ENCODE measurements at places on chromosomes 1 and 21. TPM values are rescaled to one million over a fixed set of nuclear protein-coding genes. Genes with fewer than 3 reads are reported as not detected.

DNA sequence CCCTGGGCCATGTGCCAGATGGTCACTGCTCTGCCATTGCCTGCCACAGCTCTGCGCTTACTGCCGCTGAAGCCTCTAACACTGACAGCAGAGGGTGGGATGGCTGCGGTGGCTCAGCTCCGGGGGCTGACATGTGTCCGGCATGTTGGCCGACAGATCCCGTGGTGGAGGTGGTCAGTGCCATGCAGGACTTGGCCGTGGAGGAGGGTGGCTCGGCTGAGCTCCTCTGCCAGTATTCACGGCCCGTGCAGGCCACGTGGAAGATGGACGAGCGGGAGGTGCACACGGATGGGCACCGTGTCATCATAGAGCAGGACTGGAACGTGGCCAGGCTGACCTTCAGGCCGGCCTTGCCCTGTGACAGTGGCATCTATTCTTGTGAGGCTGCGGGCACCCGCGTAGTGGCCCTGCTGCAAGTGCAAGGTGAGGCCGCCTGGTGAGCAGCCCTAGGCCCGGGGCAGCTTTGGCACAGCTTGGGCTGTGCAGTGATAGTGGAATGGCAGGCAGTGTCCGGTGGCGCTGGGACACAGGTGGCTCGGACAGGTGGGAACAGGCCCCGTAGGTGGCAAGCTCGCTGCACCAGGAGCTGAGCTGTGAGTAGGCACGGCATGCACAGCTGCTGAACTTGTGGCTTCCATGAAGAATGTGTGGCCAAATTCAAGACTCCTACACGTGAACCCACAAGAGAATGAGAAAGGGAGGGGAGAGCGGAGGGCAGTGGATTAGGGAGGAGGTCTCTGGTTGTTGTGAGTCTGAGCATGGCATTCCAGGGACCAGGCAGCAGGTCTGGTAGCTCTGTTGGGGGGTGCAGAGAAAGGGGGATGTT lies 91.8 kb downstream of the TRIM11 start:
- H3K27ac ChIP-seq = no peak overlapping the region
- no peak overlapping the region for H3K4me3 ChIP-seq
- DNase-seq = no peak
- H3K4me1 ChIP-seq = no peaks in the 10 kb centered on the region
- no peaks in the 10 kb centered on the region for H3K27me3 ChIP-seq
- H3K36me3 ChIP-seq = peaks cover 4% of the 10 kb centered on the region

The TINAGL1 gene
- not detected for total RNA-seq

DNA sequence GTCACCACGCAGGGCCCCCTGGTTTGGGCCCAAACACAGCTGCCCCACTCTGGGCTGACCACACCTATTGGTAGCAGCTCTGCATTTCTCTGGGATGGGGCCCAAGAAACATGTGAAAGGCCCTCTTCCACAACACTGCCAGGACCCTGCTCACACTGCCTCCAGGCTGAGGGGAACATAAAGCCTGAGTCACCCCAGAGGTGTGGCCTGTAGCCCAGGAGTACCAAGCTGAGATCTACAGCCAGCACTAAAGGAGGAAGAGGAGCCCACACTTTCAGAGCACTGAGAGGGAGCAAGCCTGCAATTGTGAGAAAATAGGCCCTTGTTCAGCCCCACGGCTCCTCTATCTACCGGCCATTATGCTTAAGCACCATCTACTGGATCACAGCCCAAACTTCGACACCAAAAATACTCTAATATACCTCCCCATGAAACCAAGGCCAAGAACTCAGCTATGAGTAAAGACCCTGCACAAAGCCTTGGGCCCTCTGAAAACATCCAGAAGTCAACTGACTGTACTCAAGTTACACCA lies 14.4 kb upstream of the OR2T10 start:
- no peak overlapping the region for H3K27ac ChIP-seq
- H3K36me3 ChIP-seq = no peaks in the 10 kb centered on the region
- DNase-seq = no peak
- no peak overlapping the region for H3K4me3 ChIP-seq
- H3K27me3 ChIP-seq = no peaks in the 10 kb centered on the region

The NSL1 gene
- total RNA-seq = 35.0 TPM

The PLA2G2F gene
- total RNA-seq = not detected

GRCh38 chr1:230631477-230631876 lies 10.8 kb upstream of the COG2 start:
- peaks cover under 1% of the 10 kb centered on the region for H3K4me1 ChIP-seq
- H3K4me3 ChIP-seq = no peak overlapping the region
- H3K36me3 ChIP-seq = no peaks in the 10 kb centered on the region
- H3K27ac ChIP-seq = no peak overlapping the region

The C1orf87 gene
- not detected for total RNA-seq

- DNase-seq = no peak
- peaks cover 8% of the 10 kb centered on the region for H3K4me1 ChIP-seq
- H3K36me3 ChIP-seq = no peaks in the 10 kb centered on the region
- H3K4me3 ChIP-seq = no peak overlapping the region
- peak overlapping the region; percentile 22 for H3K27ac ChIP-seq
Observed at GRCh38 chr1:9842781-9843575, 19.2 kb upstream of the CLSTN1 start.

The SPATA45 gene
- total RNA-seq = not detected

DNA sequence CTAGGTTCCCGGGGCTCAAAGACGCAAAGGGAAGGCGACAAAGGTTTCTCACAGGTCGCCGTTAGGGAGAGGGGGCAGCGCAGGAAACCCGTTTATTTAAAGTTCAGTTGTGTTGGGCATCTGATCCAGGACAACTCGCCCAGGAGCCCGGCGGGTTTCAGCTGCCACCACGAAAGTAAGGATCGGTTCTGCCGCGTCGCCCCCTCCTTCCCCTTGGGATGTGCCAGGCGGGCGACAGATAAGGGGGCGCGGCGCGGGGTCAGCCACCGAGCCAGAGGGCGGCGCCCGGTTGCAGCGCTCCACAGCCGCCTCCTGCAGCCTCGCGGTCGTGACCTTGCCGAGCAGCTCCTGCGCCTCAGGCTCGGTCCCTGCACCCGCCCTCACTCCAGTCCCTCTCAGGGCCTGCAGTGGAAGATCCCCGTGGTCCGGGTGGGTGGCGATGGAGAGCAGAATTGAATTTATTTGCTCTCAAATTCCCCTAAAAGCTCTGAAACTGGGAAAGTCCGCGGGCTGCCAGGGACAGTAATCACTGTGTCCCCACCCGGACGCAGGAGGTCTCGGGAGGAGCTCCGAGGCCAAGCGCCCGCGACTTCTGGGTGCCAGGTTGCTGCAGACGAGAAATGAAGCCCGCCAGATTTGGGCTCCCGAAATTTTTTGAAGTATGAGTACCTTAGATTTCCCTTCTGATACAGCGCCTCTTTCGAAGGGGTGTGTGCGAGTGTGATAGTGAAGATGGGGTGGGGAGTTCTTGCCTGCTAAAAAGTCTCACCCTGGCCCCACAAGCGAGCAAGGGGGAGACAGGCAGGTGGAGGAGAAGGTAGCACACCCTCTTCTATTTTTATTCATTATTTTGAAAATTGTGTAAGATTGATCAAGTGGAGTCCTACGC lies 28.4 kb upstream of the NFIA start:
- H3K4me3 ChIP-seq = peak overlapping the region; percentile 86
- H3K27me3 ChIP-seq = peaks cover 25% of the 10 kb centered on the region
- peak; percentile 63 for DNase-seq
- peaks cover 12% of the 10 kb centered on the region for H3K4me1 ChIP-seq
- no peaks in the 10 kb centered on the region for H3K36me3 ChIP-seq
- no peak overlapping the region for H3K27ac ChIP-seq

DNA sequence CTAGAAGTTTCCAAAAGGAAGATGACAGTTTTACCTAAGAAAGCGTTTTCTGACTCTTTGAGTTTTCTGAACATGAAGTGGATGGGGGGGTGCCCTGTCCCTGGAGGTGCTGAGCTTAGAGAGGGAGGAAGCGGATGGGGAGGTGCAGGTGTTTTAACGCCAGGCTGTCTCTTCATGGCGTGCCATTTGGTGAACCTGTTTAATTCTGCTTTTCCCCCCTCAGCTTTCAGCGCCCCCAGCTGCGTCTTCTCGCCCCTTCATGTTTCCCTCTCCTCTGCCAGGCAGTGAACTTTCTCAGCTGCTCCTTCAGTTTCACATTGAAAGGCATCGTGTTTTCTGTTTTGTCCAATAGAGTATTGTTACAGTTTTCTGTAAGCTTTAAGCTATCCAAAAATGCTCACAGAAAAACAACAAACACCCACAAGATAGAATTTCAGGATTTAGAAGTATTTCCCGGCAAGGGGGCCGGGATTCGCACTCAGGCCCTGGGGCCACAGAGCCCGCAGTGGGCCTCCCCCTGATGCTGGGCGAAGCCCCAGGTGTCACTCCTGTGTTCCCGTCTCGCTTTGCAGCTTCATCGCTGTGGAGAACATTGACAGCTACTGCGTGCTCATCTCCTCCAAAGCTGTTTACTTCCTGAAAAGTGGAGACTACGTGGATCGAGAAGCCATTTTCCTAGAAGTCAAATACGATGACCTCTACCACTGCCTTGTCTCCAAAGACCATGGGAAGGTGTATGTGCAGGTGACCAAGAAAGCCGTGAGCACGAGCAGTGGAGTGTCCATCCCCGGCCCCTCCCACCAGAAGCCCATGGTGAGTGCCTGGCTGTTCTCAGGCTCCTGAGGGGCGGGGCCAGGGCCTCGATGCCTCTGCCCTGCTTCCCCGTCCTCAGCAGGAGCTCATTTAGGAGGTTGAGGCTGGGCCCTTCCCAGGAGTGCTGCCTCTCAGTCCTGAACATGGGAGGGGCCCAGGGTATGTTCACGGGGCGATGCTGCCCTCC lies 111.4 kb downstream of the DHRS3 start:
- no peaks in the 10 kb centered on the region for H3K4me1 ChIP-seq
- H3K36me3 ChIP-seq = no peaks in the 10 kb centered on the region
- H3K4me3 ChIP-seq = no peak overlapping the region
- no peak for DNase-seq
- H3K27me3 ChIP-seq = peaks cover 5% of the 10 kb centered on the region
- no peak overlapping the region for H3K27ac ChIP-seq

- peak; percentile 75 for DNase-seq
- H3K4me3 ChIP-seq = no peak overlapping the region
- H3K27me3 ChIP-seq = no peaks in the 10 kb centered on the region
- no peaks in the 10 kb centered on the region for H3K36me3 ChIP-seq
- H3K27ac ChIP-seq = no peak overlapping the region
- H3K4me1 ChIP-seq = peaks cover 3% of the 10 kb centered on the region
Observed at GRCh38 chr1:223628233-223629125, 37.0 kb downstream of the CAPN8 start.

DNA sequence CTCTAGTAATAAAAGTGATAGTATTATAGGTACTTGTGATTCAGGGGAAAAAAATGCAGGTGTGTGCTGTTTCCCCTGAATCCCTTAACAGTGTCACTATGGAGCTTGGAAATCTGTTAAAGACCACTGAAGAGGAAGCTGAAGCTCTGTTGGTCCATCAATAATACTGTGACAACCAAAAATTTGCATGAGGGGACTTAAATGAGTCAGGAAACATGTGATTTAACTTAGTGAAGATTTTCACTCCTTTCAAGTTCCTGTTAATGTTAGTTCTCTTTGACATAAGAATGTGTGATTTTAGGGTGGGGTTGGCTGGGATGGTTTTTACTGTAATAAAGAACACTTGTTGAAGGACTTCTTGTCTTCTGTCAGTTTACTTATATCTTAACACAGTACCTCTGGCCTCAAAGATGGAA lies 32.0 kb downstream of the VANGL2 start:
- H3K4me3 ChIP-seq = no peak overlapping the region
- H3K36me3 ChIP-seq = no peaks in the 10 kb centered on the region
- H3K27me3 ChIP-seq = peaks cover 2% of the 10 kb centered on the region
- H3K27ac ChIP-seq = no peak overlapping the region
- no peak for DNase-seq

The DCST2 gene
- 0.64 TPM for total RNA-seq

DNA sequence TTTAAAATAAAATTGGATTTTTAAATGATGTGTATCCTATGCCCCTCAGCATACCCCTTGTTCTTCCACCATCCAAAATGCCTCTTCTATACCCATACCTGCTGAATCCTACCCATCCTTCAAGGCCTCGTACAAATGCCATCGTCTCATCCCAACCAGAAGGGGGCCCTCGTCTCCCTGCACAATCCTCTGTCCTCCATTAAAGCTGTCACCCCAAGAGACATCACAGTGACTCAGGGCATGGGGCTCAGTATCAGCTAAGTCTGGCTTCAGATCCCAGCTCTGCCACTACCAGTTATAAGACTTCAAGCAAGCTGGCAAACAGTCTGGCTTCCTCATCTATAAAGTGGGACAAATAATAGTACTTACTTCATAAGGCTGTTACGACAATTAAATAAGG lies 23.8 kb downstream of the IGFN1 start:
- H3K27me3 ChIP-seq = peaks cover 8% of the 10 kb centered on the region
- H3K27ac ChIP-seq = no peak overlapping the region
- no peaks in the 10 kb centered on the region for H3K4me1 ChIP-seq
- no peak for DNase-seq

The TGFB2 gene
- 2.0 TPM for total RNA-seq

The CCT3 gene
- 347 TPM for total RNA-seq

GRCh38 chr1:23989263-23989662 lies 9.1 kb upstream of the SRSF10 start:
- H3K4me3 ChIP-seq = no peak overlapping the region
- no peaks in the 10 kb centered on the region for H3K27me3 ChIP-seq
- no peaks in the 10 kb centered on the region for H3K36me3 ChIP-seq
- no peaks in the 10 kb centered on the region for H3K4me1 ChIP-seq
- no peak for DNase-seq

- H3K4me1 ChIP-seq = no peaks in the 10 kb centered on the region
- no peaks in the 10 kb centered on the region for H3K36me3 ChIP-seq
- no peaks in the 10 kb centered on the region for H3K27me3 ChIP-seq
- H3K4me3 ChIP-seq = no peak overlapping the region
- no peak for DNase-seq
Observed at GRCh38 chr21:28851645-28852044, 141.0 kb downstream of the LTN1 start.

The SELL gene
- not detected for total RNA-seq

DNA sequence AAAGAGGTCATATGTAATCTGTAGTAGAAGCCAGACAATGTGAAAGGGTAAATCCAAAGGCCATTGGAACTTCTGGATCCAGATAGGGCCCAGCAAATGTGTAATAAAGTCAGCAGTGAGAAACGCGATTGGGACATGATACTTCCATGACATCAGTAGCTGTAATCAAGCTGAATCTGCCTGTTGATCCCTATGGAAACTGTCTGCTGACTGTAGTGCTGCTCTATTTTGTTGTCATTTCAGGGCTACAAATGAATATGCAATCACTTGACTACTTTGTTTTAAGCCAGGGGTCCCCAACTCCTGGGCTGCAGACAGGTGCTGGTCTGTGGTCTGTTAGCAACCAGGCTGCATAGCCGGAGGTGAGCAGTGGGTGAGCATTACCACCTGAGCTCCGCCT lies 46.0 kb upstream of the RHOU start:
- peaks cover 2% of the 10 kb centered on the region for H3K4me1 ChIP-seq
- no peak overlapping the region for H3K4me3 ChIP-seq
- no peaks in the 10 kb centered on the region for H3K27me3 ChIP-seq

- no peak overlapping the region for H3K27ac ChIP-seq
- DNase-seq = no peak
- H3K4me3 ChIP-seq = no peak overlapping the region
- H3K36me3 ChIP-seq = no peaks in the 10 kb centered on the region
- H3K27me3 ChIP-seq = peaks cover 2% of the 10 kb centered on the region
Observed at GRCh38 chr1:6704746-6705145, 3.1 kb upstream of the DNAJC11 start.

The KLF18 gene
- total RNA-seq = 0.17 TPM

GRCh38 chr1:109769330-109770078 lies 5.8 kb upstream of the EPS8L3 start:
- H3K27ac ChIP-seq = no peak overlapping the region
- peak; percentile 5 for DNase-seq
- peaks cover 2% of the 10 kb centered on the region for H3K4me1 ChIP-seq
- peaks cover 6% of the 10 kb centered on the region for H3K27me3 ChIP-seq
- H3K4me3 ChIP-seq = no peak overlapping the region
- H3K36me3 ChIP-seq = no peaks in the 10 kb centered on the region

The HLX gene
- total RNA-seq = 0.56 TPM

Data from glutamatergic neuron (in vitro differentiated cells).